Stimulated activated CD8-positive, alpha-beta memory T cell treated with anti-CD3 and anti-CD28 coated beads, Interleukin-4, amount 100 ng/mL, for 48 hours (primary cell): ENCODE measurements at places on chromosomes 2 and 18.

DNA sequence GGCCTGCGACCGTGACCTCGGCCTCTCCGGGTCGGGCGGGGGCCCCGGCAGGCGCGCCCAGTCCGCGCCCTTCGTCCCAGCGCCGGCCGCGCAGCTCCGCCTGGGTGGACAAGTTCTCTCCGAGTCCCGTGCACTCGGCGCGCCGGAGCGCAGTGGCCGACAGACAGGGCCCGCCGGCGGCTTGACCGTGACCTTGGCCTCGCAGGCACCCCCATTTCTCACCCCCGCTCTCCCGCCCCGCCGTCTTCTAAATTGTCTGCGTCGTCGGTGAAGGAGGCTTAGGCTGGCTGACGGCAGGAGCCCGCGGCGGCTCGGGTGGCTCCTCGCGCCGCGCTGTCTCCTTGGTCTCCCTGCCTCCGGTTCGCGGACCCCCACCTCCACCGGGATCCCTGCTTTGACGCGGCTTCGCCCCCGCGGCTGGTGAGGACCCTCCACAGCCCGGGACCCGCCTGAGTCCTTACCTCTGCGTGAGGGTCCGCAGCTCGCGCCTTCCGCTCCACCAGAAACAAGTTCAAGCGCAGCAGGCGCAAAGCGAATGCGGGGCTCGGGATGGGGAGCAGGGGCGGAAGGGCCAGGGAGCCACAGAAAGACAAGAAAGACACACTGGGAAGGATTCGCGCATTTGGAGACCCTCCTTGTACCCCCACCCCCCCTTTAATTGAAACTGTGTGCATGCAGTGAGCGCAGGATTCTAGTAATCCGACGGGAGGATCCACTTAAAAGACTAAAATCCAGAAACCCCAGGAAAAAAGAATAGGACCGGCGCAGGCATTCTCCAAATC lies 4.0 kb downstream of the PTGR3 start:
- DNase-seq: no peak

DNA sequence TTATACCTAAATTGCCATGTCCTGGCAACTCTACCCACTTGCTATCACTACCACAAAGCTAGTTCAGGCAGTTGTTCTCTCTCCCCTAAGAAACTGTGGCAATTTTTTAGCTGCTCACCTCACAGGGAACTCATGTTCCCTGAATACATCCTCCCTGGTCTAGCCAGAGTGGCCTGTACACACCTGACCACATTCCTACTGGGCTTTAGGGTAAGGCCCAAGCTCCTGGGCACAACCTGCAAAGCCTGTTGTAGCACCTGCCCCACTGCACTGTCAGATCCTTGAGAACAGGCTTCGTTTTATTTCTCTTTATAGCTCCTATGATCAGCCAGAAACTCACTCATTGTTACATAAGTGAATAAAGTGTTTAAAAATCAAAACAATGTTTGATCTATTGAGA lies 21.5 kb downstream of the CNGA3 start:
- no peak for DNase-seq

GRCh38 chr2:62194558-62195420 lies 1.1 kb upstream of the B3GNT2 start:
- DNase-seq: no peak

- DNase-seq: no peak
Observed at GRCh38 chr2:23824777-23825212, 102.1 kb downstream of the ATAD2B start.

DNA sequence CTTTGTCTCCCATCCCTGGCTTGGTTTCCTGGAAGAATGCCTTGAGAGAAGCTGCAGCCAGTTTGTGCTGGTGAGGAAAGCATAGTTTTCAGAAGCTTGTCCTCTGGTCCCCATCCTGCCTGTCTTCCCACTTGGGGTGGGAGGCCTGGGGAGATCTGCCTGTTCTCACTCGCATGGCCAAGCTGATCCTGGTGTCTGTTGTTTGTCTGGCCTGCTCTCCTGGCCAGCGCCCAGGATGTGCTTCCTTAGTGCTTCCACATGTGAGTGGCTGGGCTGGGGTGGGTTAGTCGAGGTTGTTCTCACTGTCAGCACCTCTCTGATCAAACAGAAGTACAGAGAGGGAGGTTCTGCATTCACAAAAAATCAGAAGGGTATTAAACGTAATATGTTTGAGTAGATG lies 49.5 kb downstream of the PTPRM start:
- DNase-seq: no peak

DNA sequence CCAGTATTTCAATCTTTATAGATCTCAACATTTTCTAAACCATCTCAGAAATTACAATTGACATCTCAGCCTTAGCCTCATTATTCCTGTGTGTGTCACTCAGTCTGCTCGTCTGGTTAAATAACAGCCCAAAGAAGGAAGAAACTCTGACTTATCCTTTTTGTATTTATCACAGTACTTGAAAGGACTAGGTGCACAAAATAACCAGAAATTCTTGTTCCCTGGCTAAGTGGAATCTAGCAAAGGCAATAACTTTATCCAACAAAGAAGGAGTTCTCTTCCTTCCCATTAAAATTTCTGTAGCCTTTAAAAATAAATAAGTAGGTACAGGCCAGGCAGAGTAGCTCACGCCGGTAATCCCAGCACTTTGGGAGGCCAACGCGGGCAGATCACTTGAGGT lies 139.9 kb upstream of the PID1 start:
- no peak for DNase-seq

DNA sequence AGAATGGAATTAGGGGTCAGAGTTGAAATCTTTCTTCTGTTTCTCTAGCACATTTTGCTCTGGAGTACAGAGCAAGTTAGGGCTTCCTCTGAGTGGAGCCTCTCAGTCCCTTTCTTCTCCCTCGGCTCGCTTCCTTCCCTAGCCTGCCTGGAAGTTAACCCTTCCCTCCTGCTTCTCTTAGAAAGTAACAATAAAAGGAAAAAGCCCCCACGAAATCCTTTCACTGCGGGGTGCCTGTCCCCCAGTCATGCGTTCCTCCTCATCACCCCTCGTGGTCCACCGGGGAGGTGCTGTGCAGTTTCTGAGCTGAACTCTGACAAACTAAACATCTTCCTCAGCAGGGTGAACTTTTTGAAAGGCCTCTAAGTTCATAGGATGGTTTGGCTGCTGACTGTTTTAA lies 2.0 kb downstream of the IGFBP2 start:
- no peak for DNase-seq
